ENCODE measurements at places on chromosomes 7 and 10. TPM values are rescaled to one million over a fixed set of nuclear protein-coding genes. Genes with fewer than 3 reads are reported as not detected.

DNA sequence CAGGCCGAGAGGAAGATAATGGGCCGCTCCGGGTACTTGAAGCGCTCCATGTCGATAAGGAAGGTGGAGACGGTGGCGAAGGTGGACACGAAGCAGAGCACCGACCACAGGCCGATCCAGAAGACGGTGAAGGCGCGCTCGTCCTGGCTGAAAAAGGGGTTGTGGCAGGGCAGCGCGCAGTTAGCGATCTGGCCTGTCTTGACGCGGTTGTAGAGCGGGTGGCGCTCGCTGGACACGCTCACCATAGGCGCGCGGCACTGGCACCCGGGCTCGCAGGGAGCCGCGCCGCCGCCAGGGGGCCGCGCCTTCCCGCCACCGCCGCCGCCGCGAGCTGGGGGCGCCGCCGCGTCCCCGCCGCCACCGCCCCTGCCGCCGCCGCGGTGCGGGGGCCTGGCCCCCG lies 1.6 kb downstream of the FZD8 start:
- peak; percentile 89 for DNase-seq

DNA sequence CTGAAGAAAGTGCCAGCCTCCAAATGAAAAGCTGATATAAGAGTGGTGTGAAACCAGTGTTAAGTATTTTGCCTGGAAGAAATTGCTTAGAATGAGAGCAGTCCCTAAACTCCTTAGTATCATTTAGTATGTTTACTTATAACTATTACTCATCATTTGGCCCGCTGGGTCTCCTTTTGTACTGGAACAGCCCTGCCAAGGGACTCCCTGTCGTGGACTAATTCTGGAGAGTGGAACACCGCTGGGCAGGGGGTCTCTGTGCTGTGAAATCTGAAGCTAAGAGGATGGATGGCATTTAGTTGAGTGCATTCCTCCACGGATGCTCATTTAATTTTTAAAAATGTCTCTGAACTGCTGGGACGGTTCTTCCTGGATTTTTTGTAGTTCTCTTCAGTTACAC lies 889.9 kb upstream of the C7orf33 start:
- no peak for DNase-seq

DNA sequence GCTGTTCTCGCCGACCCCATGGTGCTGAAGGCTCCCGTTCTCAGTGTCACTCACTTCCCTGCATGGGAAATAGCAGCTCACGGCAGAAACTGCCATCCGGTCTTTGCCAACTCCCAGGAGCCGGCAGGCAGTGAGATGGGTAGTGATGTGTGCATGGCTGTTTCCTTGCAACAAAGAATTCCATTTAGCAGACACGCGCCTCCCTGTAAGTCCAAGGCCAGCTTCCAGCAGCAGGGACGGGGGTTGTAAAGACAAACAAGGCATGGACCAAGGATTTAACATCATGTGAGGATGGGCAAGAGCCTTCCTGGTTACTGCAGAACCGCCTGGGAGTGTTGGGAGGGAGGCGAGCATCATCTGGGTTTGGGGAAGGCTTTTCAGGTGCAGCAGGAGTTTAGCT lies 273.1 kb downstream of the GLRX3 start:
- peak; percentile 42 for DNase-seq

GRCh38 chr7:57177856-57178767 lies 45.9 kb upstream of the ZNF479 start:
- DNase-seq: no peak

- DNase-seq: peak; percentile 4
These were observed 4.8 kb downstream of the ATP6V0E2 start for GRCh38 chr7:149878523-149878921.

Gene SLC29A4
- 6.8 TPM for polyA plus RNA-seq

- no peak for DNase-seq
These were observed 104.9 kb downstream of the SPDYE5 start for GRCh38 chr7:75596727-75597614.

DNA sequence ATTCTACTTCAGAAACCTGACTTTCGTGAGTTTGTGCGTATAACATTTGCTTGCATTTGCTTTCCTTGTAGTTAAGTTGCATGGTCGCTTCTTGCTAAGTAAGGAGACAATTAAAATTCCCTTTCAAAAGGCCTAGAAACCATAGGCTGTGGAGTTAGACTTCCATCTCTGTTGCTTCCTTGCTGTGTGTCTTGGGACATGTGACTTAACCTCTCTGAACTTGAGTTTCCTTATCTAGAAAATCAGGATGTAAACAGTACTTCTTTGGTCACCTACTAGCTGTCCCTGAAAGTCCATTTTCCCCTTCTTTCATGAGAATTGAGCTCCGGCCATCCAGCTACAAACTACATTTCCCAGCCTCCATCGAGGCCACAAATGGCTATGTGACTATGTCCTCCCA lies 89.2 kb downstream of the ITIH5 start:
- DNase-seq: no peak

DNA sequence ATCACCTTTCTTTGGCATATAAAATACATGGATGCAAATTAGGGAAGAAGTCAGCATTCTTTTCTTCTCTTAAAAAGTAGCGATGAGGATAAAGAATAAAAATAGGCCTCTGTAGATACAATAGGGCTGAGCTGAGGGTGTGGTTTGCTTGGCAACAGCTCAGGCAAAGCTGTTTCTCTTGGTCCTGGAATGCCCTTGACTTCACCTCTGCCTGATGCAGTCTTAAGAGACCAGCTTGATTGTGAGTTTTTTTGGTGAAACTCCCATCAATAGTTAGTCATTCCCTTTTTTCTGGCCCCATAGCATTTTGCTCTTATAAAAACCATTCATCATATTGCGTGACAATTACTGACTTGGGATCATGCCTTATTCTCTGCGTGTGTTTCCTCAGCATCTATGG lies 42.1 kb upstream of the MKLN1 start:
- DNase-seq: no peak

Gene LRRC18
- not detected for polyA plus RNA-seq

DNA sequence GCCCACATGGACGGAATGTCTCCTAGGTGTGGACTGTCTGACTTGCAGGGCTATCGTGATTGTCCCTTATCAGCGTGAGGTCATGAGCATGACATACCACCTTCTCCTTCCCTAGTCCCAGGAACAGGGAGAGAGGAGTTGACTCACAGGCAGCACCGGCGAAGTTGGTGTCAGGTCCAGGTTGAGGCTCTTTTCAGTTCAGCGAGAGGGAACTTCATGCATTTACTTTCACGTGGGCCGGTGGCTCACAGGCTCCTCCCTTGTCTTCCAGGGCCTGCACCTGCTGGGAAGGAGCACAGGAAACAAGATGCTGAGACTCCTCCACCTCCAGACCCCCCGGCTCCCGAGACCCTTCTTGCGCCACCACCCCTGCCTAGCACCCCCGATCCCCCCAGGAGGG lies 46.1 kb downstream of the PROSER2 start:
- DNase-seq: peak; percentile 34

DNA sequence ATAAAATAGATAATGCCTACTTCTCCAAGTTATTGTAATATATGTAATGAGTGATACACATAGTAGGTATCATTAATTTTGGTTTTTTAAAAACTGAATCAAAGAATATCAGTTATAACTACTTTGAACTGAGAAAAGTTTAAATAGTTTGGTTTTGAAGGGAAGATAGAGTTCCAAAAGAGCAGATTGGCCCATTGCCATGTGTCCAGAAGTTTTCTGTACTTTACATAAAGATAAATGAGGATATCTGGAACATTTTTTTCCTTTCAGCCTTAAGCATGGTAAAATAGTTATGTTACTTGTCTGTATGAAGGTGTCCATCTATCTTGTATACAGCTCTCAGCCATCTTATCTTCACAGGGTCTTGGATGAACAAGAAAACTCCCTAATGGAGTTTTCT lies 97.9 kb upstream of the MXI1 start:
- DNase-seq: no peak

DNA sequence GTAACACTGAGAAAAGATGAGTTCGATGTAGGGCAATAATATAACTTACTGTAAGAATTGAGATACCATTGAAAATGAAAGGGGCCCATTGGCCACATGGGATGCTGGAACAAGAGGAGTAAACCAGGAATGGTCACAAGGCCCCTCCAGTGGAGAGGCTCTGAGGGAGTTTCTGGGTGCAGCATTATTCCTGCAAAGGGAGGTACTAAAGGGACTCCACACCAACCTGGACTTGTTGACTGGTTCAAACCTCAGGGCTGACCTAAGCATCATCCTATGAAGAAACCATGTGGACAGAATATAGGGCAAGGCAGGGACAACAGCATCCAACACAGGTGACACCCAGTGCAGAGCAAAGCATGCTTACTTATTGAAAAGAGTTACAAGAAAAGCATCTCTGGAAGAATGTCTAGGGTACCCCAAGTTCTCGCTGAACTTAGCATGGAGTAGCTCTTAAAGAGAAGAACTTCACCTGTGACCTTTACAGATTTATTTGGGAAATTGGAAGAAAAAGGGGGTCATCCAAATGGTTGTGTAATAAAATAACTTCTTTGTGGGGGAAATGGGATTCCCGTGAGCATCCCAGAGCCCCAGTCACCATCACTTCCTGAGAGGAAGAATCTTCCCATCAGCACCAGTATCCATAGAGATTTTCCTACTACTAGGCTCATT lies 34.7 kb downstream of the PRSS2 start:
- DNase-seq: no peak

DNA sequence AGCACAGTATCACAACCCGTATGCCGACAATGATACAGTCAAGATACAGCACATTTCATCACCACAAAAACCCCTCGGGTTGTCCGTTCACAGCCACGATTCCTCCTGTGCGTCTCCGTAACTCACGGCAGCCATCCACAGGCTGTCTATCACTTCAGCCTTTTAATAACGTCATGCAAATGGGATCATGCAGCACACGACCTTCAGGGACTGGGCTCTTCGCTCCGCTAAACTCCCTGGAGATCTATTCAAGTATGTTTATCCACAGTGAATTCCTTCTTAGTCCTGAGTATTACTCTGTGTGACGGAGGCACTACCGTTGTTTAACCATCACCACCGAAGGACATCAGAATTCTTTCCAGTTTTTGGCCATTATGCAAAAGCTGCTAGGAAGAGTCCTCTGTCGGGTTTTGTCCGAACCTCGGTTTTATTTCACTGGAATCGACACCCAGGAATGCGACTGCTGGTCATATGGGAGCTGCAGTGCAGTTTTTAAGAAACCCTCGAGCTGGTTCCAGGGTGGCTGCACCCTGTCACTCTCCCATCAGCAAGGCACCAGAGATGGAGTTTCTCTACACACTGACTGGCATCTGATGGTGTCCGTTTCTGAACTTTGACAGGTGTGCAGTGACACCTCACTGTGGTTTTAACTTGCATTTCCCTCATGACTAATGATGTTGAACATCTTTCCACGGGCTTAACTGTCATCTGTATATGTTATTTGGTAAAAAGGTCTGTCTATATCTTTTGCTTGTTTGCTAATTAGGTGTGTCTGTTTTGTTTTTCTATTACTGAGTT lies 193.6 kb downstream of the MAD1L1 start:
- DNase-seq: peak; percentile 12

DNA sequence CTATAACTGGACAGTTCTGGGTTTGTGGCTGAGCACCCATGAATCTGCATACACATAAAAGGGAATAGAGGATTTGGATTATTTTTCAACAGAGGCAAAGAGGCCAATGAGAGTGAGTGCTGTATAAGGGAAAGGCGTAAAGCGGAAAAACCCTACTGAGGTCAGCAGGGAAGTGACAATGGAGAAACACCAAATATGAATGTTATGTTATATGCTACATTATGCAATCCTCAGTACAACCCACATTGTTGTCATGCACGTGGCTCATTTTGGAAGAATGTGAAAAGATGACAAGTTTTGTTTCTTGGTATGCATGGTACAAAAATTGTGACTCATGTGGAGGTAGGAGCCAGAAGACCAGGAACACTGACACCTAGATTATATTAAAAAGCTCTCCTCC lies 113.6 kb upstream of the AMPH start:
- DNase-seq: no peak

DNA sequence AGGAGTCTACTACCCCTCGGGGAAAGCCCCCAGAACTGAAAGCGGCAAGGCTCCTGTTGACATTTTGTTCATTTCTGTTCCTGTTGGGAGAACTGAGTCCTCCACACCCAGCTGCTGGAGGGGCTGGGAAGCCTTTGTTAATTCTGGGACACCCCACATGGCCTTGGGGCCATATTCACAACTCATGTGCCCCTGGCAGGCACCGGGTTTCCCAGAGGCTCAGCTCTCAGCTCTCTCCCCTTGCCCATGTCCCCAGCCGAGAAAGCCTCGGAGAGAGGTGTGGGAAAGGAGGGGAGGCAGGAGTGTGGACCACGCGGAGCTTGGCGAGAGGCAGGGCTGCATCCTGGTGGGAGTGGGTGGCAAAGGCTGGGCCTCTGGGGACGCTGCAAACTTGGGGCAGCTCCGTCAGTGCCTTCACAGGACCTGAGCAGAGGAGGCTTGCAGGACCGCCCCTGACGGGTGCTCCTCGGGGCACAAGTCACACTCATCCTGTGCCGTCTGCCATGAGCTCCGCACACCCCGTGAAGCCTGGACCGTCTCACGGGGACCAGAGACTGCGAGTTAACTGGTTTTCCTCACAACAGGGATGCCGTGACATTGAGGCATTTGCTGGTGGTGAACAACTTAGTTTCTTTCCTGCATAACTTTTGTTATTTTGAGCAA lies 140.9 kb downstream of the DNAJB6 start:
- DNase-seq: no peak

- DNase-seq: no peak
These were observed 16.5 kb downstream of the AP5Z1 start for GRCh38 chr7:4791738-4792536.

Gene LIPF
- polyA plus RNA-seq: not detected

DNA sequence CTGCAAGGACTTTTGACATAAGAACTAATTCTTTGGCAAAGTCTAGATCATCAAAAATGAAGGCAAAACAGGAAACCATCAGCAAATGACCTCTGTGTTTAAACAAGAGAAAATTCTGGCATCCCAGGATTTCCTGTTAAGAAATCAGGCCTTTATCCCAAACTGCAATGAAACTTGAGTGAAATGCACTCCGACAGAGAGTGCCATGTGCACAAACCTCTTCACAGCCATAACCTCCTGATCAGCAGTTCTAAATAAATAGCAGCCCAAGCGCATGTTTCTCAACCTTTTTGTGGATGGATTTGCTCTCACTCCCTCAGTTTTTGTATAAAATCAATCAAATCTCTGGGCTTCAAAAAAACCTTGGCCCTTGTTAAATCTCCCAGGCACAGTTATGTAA lies 107.7 kb upstream of the EEPD1 start:
- no peak for DNase-seq

GRCh38 chr7:141409801-141410329 lies 141.3 kb upstream of the AGK start:
- DNase-seq: no peak

Gene PIP
- polyA plus RNA-seq: not detected

Gene MAT1A
- 2.9 TPM for polyA plus RNA-seq

Gene GBX1
- not detected for polyA plus RNA-seq

- no peak for DNase-seq
These were observed 126.3 kb downstream of the MAD1L1 start for GRCh38 chr7:2106440-2106839.

Gene HTR5A
- not detected for polyA plus RNA-seq

DNA sequence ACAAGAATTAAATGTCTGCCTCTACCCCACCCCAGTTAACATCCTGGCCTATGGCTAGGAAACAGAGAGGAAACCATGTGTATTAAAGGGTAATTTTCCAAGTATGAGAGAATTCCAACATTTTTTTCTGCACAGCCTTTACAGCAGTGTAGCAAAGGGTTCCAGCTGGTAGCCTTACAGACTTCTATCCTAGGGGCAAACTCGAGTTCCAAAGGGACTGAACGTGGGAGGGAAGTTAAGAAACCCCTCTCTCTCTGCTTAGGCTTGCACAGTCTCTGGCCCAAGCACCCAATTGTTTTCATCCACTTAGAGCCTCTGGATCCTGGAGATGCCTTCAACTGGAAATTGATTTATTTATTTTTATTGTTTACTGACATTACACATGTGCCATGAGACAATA lies 60.3 kb downstream of the SLC16A12 start:
- DNase-seq: peak; percentile 71

Measured in kidney (tissue), 22 donors.